ENCODE measurements at places on chromosomes 7 and 10.

- no peak for DNase-seq
Measured at GRCh38 chr10:12179606-12180170, 16.0 kb downstream of the NUDT5 start.

- no peak for DNase-seq
Measured at GRCh38 chr7:136869001-136869961, 829 bp downstream of the CHRM2 start.

DNA sequence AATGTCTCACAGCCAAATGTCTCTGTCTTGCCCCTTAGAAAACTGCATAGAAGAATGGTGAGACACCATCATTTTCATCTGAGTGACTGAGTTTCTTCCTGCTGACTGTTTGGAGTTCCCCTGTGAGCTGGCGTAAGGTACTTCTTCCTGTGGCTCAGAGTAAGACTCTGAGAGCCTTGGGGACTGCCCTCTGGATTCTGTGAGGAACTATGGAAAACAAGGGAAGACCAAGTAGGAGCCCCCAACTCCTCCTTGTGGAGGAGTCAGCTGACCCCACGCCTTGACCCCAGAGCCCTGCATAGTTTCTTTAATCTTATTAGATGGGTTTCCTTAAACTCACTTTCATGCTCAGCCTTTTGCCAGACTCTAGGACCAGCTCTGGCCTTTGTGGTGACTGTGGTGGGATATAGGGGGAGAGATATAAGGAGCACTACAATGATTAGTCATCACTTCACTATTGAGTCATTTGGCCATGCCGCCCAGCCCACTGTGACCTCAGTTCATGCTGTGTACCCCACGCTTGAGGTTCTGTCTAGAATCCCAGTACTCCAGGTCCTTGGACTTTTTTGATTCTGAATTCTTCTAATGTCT, 51.8 kb upstream of the FAM133B start:
- peak; percentile 73 for DNase-seq

DNA sequence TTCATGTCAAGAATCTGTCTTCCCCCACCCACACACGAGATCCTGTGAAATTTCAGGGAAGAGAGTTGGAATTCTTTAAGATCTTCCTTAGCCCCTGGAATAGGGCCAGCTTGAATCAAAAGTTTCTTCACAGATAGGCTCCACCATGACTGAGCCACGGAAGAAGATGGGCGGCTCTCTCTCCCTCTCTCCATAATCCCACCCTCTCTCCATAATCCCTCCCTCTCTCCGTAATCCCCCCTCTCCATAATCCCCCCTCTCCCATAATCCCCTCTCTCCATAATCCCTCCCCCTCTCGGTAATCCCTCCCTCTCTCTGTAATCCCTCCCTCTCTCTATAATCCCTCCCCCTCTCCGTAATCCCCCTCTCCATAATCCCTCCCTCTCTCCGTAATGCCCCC, 20.4 kb downstream of the SHH start:
- DNase-seq = no peak

- DNase-seq = no peak
Measured at GRCh38 chr10:26779176-26779860, 81.4 kb downstream of the ABI1 start.

DNA sequence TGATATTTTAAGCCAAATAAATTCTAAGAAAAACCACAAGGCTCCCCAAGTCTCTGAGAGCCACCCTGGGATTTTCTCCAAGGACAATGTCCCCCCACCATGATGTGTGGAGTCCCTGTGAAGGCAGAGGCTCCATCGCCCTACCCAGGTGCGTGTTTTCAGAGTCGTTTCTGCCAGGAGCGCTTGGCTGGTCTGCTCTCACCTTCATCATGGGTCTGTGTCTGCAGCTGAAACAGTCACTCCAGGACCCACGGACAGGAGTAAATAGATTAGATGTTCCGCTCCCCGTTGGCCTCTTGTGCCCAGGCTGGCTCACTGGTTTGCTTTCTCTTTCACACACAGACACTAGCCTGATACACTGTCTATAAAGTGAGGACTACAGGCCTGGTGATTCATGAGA, 217.5 kb downstream of the SFMBT2 start:
- DNase-seq = peak; percentile 35

GRCh38 chr7:113731571-113731970, 187.2 kb downstream of the PPP1R3A start:
- DNase-seq = no peak

- no peak for DNase-seq
Measured at GRCh38 chr7:64774204-64774842, 19.9 kb upstream of the ZNF138 start.

GRCh38 chr7:74190259-74190658, 16.1 kb downstream of the EIF4H start:
- DNase-seq = no peak

GRCh38 chr10:100864978-100865377, 47.8 kb upstream of the SLF2 start:
- no peak for DNase-seq

- no peak for DNase-seq
Measured at GRCh38 chr7:73921623-73922528, 60.9 kb downstream of the TMEM270 start.

DNA sequence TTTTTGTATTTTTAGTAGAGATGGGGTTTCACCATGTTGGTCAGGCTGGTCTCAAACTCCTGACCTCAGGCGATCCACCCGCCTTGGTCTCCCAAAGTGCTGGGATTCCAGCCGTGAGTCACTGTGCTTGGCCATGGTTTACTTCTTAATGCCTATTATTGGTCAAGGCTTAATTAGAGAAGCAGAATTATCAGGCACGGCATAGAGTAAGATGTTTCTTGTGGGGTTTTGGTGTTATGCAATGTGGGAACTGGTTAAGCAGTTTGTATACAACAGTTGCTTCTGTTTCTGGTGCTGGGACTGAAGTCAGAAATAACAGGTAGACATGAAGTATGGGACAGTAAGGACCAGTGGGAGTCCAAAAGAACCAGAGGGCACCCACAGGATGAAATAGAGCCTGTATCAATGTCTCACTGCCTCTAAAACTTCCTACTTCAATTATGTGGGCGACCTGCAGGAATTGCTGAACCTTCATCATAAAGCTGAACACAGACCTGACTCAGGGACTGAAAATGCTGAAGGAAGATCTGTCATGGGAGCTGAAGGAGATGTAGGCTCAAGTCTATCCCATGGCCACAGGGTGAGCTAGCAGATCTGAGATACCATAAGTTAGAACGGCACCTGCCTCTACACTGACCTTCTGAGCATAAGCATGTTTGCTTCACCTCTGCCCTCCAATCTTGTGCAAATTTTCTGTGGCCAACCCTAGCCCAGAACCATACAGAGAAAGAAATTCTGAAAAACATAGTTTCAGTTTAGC, 38.3 kb upstream of the VCL start:
- DNase-seq = no peak

DNA sequence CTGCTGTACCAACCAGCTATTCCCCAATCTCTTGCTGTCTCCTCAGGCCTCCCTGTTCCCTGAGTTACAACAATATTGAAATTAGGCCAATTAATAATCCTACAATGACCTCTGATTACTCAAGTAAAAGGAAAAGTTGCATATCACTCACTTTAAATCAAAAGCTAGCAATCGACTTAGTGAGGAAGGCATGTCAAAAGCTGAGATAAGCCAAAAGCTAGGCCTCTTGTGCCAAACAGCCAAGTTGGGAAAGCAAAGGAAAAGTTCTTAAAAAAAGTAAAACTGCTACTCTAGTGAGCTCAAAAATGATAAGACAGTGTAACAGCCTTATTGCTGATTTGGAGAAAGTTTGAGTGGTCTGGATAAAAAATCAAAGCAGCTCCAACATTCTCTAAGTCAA, 129.8 kb downstream of the LSMEM1 start:
- no peak for DNase-seq

- no peak for DNase-seq
Measured at GRCh38 chr7:90025771-90026170, 128.5 kb upstream of the STEAP1 start.

DNA sequence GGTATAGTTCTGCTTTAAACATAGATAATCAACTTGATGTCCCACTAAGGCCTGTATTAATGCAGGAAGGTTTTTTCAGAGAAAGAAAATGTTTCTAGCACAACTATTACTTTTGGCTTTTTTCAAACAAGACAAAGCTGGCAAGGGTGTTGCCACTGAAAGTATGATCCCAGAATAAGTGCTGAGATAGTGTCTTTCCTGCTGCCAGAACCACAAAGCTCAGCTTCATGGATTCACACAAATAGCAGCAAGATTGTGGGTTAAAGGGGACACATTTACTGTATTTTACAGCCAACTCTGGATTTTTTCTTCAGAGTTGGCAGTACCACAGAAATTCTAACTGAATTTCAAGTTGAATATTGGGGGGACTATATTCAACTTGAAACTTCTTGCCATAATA, 4.3 kb downstream of the NCOA4 start:
- DNase-seq = no peak

GRCh38 chr10:35351021-35351420, 14.7 kb downstream of the CCNY start:
- DNase-seq = no peak

- DNase-seq = no peak
Measured at GRCh38 chr7:128908750-128909624, 1.5 kb downstream of the KCP start.

DNA sequence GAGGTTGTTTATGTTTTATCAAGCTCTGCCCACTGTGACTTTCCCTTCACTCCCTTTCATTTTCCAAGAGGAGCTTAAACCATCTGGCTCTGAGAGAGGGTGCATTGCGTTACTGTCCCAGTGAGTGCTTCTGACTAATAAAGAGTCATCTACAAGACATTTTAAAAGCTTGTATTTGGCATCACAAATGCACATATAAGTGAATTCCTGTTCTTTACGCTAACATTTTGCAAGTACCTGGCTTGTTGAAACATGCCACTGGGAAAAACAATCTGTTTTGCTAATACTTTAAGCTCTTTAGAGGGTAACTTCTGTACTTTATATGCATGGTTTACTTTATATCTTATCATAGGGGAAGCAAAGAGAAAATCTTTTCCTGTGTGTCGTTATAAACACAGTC, 534.6 kb upstream of the POM121L12 start:
- no peak for DNase-seq

GRCh38 chr10:106032450-106033002, 1132.0 kb downstream of the SORCS1 start:
- no peak for DNase-seq

GRCh38 chr7:17523813-17524739, 225.6 kb downstream of the AHR start:
- DNase-seq = no peak

DNA sequence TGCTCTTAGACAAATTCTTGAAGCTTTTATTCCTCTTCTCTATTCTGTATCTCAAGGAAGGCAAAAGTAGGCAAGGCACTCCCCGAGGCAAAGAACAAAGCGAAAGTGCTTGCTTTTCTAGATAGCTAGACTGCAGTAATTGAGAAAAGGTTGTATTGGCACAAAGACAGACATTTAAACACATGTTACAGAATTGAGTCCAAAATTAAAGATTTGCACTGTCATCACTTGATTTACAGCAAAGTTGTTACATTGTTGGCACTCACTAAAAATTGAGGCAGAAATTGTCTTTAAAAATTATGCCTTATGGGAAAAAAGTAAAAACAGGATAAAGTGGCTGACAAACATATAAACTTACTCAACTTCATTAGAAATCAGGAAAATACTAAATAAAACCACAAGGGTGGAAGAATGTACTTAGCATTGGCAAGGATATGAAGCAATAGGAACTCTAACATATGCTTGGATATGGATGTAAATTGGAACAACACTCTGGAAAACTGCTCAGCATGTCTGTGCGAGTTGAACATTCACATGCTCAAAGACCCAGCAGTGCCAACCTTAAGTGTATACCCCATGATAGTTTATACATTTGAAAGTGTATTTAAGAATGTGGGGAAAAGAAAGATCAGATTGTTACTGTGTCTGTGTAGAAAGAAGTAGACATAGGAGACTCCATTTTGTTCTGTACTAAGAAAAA, 491.3 kb downstream of the GLRX3 start:
- DNase-seq = no peak

DNA sequence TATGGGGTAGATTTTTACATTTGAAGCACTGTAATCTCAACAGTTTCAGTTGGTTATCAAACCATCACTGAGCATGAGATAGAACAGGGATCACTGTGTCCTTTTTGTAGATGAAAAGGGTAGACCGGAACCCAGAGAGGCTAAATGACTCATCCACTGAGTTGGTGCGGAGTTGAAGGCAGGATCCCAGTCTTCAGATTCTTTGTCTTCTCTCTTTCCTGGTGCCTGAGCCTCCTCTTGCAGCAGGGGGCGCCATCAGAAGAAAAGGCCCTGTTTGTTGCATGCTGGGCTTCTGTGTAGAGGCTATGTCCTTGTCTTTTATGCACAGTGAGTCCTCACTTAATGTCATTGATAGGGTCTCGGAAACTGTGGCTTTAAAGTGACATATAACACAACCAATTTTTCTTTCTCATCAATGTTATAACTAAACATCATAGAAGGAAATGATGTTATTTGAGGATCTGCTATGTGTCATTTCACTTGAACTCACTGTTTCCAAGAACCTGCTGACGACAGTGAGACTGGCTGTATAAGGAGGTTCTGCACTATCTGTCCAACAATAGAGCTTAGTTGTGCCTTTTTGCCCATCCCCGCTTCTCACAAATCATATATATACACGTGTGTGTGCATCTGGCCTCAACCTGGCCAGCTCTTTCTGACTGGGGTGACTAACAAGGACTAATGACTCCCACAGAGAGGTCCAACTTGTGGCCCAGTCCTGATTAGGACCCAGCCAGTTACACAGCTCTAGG, 14.3 kb downstream of the ZNF282 start:
- DNase-seq = peak; percentile 88

- no peak for DNase-seq
Measured at GRCh38 chr10:132059760-132060508, 5.8 kb upstream of the JAKMIP3 start.

- no peak for DNase-seq
Measured at GRCh38 chr7:117796889-117797288, 76.4 kb downstream of the CTTNBP2 start.

DNA sequence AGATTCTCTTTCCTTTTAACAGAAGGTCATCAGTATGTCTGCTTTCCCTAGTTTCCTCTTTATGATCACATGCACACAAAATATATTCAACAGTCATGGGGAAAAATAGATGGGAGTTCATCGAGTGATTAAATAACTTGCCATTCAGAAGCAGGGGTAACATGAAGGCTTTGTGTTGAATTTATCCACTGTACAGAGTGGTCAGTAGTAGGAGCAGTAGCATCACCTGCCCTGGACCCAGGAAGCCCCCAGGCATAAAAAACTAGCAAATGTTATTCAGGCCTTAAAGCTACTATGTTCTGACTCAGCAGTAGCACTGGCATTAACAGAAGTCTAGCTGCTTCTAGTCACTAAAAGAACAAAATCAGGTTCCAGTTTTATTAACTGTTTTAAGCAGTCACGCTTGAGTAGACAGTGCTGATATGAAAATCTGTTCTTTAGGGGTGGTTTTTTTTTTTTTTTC, 31.4 kb upstream of the FAM133B start:
- no peak for DNase-seq

Measured in activated naive CD4-positive, alpha-beta T cell treated with Interleukin-2 at 50 U/mL for 16 hours (primary cell).